Gastrocnemius medialis (tissue), 4 donors: ENCODE measurements at places on chromosomes 1 and 21. TPM values are rescaled to one million over a fixed set of nuclear protein-coding genes. Genes with fewer than 3 reads are reported as not detected.

DNA sequence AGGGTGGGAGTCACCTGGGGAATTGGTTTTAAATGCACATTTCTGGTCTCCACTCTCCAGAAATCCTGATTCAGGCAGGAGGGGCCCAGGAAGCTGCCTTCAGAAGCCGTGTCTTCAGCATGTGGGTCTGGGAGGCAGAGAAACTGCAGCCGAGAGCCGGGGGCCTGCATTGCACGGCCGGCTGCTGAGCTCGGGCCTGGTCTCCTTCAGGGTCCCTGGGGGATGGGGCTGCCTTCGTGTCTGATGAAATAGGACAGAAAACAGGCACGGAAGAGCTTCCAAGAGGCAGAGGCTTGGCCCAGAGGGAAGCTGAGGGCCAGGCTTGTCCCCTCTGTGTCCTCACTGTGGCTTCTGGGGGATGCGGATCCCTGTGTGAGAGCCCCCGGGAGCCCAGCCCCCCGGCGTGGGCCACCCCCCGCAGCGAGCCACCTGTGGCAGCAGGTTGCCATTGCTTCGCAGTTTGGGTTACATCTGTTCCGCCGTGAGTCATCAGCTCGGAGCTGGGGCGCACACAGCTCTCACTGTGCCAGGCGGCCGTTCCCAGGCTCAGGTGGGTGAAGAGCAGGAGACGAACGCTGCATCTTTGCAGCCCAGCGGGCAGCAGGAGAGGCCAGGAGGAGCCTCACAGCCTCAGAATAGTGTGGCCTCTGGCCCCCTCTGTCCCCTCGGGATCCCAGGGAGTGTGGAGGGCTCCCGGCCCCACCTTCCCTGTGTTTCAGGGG lies 72.4 kb downstream of the AJAP1 start:
- no peaks in the 10 kb centered on the region for H3K36me3 ChIP-seq
- DNase-seq = no peak
- H3K4me1 ChIP-seq = no peaks in the 10 kb centered on the region
- H3K27me3 ChIP-seq = no peaks in the 10 kb centered on the region

DNA sequence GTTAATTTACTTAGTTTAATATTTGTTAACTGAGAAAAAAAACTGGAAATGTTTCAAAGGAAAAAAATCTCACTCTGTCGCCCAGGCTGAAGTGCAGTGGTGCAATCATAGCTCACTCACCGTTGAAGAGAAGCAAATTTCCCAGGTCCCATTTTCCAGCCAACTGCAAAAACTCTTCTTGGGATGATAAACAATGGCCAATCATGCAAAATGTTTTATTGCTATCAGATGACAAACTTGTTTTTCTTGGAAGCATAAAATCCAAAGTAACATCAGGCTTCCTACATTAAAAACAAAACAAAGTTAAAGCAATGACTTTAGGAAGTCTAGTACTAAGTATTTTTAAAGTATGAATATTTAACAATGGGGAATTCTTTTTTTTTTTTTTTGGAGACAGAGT lies 84.9 kb downstream of the LYST start:
- no peaks in the 10 kb centered on the region for H3K36me3 ChIP-seq
- no peaks in the 10 kb centered on the region for H3K27me3 ChIP-seq
- H3K4me3 ChIP-seq = no peak overlapping the region

GRCh38 chr1:170661646-170662411 lies 2.1 kb upstream of the PRRX1 start:
- no peaks in the 10 kb centered on the region for H3K27me3 ChIP-seq
- no peaks in the 10 kb centered on the region for H3K36me3 ChIP-seq
- H3K4me1 ChIP-seq = peaks cover 18% of the 10 kb centered on the region
- DNase-seq = peak; percentile 59
- H3K27ac ChIP-seq = peak overlapping the region; percentile 96

DNA sequence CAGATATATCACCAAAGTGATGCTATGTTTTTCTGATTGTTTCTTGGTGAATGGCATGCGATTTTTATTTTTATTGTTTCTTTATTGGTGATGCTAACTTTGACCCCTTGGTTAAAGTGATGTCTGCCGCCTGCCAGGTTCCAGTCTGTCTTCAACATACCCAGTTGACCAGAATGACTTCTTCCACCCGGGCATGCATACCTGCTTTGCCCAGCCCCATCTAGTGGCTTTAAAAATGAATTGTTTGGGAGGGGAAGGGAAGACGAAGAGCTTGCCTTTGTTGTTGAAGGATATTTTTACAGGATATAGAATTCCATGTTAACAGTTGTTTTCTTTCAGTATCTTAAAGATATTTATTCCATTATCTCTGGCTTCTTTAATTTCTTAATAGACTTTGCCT lies 65.1 kb downstream of the ATG4C start:
- no peak overlapping the region for H3K4me3 ChIP-seq
- H3K36me3 ChIP-seq = peaks cover 8% of the 10 kb centered on the region
- no peak overlapping the region for H3K27ac ChIP-seq
- DNase-seq = no peak

GRCh38 chr1:209057901-209058300 lies 525.6 kb upstream of the CAMK1G start:
- H3K4me1 ChIP-seq = no peaks in the 10 kb centered on the region
- no peak overlapping the region for H3K27ac ChIP-seq
- H3K4me3 ChIP-seq = no peak overlapping the region
- no peaks in the 10 kb centered on the region for H3K27me3 ChIP-seq
- H3K36me3 ChIP-seq = no peaks in the 10 kb centered on the region

GRCh38 chr1:160996178-160996577 lies 24.8 kb downstream of the F11R start:
- H3K4me3 ChIP-seq = no peak overlapping the region
- DNase-seq = no peak
- no peaks in the 10 kb centered on the region for H3K36me3 ChIP-seq
- no peaks in the 10 kb centered on the region for H3K27me3 ChIP-seq
- no peaks in the 10 kb centered on the region for H3K4me1 ChIP-seq

GRCh38 chr21:43328185-43328957 lies 98.6 kb downstream of the SIK1 start:
- H3K36me3 ChIP-seq = no peaks in the 10 kb centered on the region
- peaks cover 4% of the 10 kb centered on the region for H3K4me1 ChIP-seq
- no peak overlapping the region for H3K4me3 ChIP-seq
- H3K27ac ChIP-seq = no peak overlapping the region
- peaks cover 9% of the 10 kb centered on the region for H3K27me3 ChIP-seq

- peak overlapping the region; percentile 12 for H3K27ac ChIP-seq
- H3K36me3 ChIP-seq = peaks cover 48% of the 10 kb centered on the region
- no peak overlapping the region for H3K4me3 ChIP-seq
- peaks cover 29% of the 10 kb centered on the region for H3K4me1 ChIP-seq
- DNase-seq = no peak
These were observed 21.5 kb downstream of the AK2 start for GRCh38 chr1:33015216-33015615.

GRCh38 chr1:162389021-162389818 lies 7.7 kb downstream of the C1orf226 start:
- H3K27ac ChIP-seq = no peak overlapping the region
- no peaks in the 10 kb centered on the region for H3K27me3 ChIP-seq
- no peaks in the 10 kb centered on the region for H3K36me3 ChIP-seq
- no peaks in the 10 kb centered on the region for H3K4me1 ChIP-seq

GRCh38 chr1:235136111-235136510 lies 7.5 kb upstream of the TOMM20 start:
- H3K36me3 ChIP-seq = no peaks in the 10 kb centered on the region
- H3K27ac ChIP-seq = no peak overlapping the region
- H3K4me1 ChIP-seq = no peaks in the 10 kb centered on the region
- no peak for DNase-seq
- no peaks in the 10 kb centered on the region for H3K27me3 ChIP-seq

AGBL4 gene
- not detected for total RNA-seq

OR2W3 gene
- total RNA-seq = 0.80 TPM

BNIPL gene
- not detected for total RNA-seq
